NAMALWA (cell line): ENCODE measurements at places on chromosomes 7 and 10.

- no peak for DNase-seq
Observed at GRCh38 chr10:9957351-9957750, 1060.3 kb upstream of the CELF2 start.

DNA sequence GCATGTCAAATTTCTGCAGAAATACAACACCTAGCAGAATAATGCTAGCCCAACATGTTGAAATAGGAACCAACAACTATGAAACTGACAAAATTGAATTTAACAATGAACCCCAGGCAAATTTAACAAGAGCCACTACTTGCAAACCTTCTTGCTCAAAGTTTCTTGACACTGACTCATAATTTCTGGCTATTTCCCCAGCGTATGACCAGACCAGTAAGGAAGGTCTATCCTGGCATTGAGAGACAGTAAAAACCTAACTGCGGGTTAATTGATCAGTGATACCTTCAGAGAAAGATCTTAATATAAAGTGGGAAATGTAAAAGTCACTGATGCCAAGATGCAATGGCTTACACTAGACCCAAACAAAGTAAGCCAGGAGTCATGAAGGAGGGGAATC is 510.1 kb downstream of the ARL4A start:
- DNase-seq, result no peak

- no peak for DNase-seq
Observed at GRCh38 chr10:123842692-123843385, 48.8 kb downstream of the CPXM2 start.

DNA sequence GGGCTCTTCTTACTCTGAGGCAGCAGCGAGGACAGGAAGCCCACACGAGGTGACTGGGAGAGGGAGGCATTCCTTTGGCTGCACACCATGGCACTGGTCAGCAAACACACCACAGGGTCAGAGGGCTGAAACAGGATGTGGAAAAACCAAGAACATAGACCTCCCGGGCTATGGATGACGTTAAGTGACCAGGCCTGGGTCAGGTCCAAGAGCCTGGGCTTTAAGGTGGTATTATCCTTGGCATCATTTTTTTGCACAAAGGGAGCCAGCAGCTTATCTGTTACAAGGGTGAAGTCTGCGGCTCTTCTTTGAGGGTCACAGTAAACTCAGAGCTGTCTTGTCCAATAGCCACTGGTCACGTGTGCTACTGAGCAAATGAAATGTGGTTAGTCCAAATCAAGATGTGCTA is 7.0 kb downstream of the WDR91 start:
- DNase-seq, result no peak

- DNase-seq, result no peak
Observed at GRCh38 chr7:30214651-30215137, 69.7 kb upstream of the ZNRF2 start.

DNA sequence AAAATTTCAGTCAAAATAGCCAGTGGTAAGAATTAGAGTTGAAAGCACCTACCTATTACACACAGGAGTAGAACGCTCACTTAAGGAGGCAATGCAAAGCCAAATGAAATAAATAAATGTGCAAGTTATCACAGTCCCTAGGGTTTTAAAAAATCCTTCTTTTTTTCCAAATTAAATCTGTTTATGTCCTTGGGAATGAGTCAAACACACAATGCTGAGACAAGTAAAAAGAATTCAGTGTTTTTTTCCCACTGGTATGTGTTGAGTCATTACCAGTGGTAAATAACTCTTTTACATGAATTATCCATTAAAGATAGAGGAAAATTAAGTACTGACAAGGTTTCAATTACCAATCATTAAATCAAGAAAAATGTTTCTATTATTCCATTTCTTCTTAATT is 438.6 kb downstream of the TNS3 start:
- no peak for DNase-seq

DNA sequence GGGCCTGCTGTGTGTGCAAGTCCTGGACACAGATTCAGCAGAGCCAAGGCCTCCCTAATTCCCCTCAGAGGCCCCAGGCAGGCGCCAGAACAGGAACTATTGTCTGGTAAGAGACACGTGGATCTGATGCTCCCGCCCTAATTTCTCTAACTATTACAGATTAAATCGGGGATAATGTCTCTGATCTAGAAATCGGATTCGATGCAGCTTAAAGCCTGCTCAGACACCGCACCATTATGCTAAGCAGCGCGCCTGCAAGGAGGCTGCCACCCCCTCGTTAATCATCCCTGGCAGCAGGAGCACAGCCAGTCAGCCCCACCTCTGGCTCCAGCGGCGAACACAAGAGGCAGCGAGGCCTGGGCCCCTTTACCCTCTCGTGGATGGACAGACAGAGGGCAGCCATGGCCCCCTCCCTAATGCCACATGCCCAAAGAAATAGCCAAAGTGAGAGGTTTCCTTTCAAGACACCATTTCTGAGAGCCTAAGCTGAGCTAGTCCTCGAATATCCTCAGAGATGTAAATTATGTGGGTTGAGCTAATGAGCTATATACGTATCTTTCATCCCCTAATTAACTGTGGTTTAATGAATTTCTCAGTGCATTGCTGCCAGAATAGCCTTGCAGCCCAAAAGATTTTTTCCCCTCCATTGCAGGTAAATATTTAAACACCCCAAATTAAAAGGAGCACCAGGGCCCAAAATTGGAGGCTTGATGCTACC is 122.1 kb downstream of the GRID1 start:
- no peak for DNase-seq

DNA sequence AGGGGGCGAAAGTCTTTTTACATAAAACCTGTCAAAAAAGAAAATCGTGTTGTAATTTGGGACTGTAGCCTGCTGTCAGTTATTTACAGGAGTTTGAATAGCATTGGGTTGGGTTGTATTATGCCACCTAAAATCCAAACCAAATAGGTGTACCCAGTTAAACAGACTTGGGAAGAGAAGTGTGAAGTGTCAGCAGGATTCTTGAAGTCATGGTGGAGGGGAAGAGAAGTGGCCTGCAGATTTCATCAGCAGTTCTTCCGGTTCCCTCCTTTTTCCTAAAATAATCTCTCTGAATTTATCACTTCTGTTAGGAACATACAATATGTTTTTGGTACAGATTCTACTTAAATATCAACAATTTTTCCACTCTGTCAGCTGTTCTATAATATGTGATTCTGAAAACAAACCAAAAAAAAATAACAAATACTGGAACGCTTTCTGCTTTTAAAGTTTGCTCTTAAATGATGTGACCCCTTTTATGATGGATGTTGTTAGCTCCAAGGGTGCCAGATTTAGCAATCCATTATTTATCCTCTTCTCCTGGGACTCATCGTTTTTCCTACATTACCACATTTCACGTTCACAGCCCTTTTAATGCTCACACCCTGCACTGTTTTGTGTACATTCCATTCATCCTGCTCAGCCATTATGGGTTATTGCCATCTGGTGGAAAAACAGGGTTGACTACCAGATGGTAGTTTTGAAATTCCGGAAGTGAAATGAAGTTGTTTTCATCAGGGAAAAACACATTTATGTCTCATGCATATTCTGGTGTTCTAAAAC is 18.7 kb upstream of the ARHGAP12 start:
- peak; percentile 61 for DNase-seq

- no peak for DNase-seq
Observed at GRCh38 chr10:36344240-36345174, 702.4 kb upstream of the FZD8 start.

GRCh38 chr7:604001-604883 is 84.6 kb upstream of the PDGFA start:
- DNase-seq, result no peak

GRCh38 chr7:69411466-69411865 is 186.8 kb upstream of the AUTS2 start:
- no peak for DNase-seq

DNA sequence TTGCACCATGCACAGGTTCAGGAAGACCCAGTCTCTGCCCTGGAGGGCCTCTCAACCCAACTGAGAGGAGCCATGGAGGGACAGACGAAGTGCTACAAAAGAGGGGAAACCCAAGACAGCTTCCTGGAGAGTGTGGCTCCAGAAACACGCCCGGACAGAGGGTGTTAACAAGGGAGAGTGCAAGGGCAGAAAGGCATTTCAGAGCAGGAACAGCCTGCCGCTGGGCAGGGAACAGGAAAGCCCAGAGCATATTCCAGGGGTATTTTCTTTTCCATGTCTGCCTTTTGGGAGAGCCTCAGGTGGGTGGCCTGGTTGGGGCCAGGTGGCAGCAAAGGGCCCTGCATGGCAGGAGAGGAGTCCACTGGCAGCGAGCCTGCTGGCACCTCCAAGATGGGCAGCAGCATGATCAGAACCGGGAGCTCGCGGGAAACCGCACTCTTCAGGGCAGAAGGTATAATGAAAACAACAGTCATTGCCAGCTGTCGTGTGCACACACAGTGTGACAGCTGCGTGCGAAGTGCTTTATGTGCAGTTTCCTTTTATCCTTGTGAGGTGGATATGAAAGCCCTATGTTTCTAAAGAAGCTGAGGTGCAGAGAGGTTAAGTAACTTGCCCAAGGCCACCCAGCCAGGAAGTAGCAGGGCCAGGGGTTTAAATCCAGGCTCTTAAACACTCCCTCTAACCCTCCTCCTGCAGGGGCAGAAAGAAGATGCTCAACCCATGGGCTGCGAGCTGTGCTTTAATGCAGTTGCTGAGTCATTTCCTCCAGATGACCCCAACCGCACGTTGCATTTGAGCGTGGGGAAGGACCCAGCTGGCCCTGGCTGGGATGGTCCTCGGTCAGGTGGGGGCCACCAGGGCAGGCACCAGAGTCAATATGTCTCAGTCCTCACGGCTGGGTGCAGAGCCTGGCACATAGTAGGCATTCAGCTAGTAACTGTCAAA is 128.6 kb downstream of the OAT start:
- peak; percentile 20 for DNase-seq

DNA sequence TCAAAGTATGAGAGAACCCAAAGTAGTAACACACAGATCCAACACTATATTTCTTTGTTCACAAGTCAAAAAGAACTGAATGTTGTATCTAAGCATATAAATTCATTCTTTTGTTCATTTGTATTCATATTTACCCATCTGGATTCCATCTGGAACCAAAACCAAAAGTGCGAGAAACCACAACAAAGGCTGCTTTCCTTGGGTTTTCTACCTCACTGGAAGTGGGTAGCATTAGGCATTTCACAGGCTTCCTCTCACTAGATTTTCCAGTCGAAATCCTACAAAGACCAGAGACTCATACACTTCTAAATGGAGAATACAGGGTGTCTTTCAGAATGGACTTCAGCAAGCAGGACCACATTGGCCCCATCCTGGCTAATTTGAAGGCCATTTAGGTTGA is 109.8 kb upstream of the WNT16 start:
- DNase-seq, result no peak

GRCh38 chr10:116868722-116869121 is 19.4 kb downstream of the ENO4 start:
- DNase-seq, result no peak

- peak; percentile 53 for DNase-seq
Observed at GRCh38 chr7:10940704-10941355, 32.8 kb upstream of the PHF14 start.

GRCh38 chr7:123757095-123757494 is 8.3 kb upstream of the WASL start:
- no peak for DNase-seq
